ENCODE measurements at places on chromosomes 1 and 21. TPM values are rescaled to one million over a fixed set of nuclear protein-coding genes. Genes with fewer than 3 reads are reported as not detected.

DNA sequence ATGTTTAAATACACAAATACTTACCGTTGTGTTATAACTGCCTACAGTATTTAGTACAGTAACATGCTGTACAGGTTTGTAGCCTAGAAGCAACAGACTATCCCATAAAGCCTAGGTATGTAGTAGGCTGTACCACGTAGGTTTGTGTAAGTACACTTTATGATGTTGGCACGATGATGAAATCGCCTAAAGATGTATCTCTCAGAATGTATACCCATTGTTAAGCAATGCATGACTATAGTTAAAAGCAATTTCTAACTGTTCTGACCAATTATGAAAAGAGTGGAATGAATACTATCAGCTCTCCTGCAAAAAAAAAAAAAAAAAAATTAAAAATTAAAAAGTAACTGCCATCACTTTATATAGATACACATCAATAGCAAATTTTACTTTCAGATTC is 11.4 kb downstream of the HP1BP3 start:
- no peaks in the 10 kb centered on the region for H3K27me3 ChIP-seq
- H3K36me3 ChIP-seq = peaks cover 83% of the 10 kb centered on the region
- H3K4me3 ChIP-seq = no peak overlapping the region

DNA sequence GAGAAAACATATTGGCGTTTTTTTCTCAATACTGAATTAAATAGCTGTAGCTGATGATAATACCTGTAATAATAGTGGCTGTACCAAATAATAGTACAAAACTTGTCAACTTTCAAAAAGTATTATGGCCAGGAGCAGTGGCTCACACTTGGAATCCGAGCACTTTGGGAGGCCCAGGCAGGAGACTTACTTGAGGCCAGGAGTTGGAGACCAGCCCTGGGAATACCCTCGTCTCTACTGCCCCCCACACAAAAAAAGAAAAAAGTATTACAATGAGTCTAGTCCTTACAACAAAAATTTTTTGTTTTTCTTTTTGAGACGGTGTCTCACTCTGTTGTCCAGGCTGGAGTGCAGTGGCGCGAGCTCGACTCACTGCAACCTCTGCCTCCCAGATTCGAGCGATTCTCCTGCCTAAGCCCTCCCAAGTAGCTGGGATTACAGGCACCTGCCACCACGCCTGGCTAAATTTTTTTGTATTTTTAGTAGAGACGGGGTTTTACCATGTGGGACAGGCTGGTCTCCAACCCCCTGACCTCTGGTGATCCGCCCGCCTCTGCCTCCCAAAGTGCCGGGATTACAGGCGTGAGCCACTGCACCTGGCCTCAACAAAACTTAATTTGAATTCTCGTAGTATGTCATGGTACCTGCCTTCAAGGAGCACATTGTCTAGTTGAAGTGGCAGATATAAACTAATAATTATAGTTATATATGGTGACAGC is 1.4 kb downstream of the RBBP4 start:
- H3K36me3 ChIP-seq = peaks cover 48% of the 10 kb centered on the region
- H3K27me3 ChIP-seq = no peaks in the 10 kb centered on the region
- DNase-seq = no peak
- H3K4me3 ChIP-seq = peak overlapping the region; percentile 80

DNA sequence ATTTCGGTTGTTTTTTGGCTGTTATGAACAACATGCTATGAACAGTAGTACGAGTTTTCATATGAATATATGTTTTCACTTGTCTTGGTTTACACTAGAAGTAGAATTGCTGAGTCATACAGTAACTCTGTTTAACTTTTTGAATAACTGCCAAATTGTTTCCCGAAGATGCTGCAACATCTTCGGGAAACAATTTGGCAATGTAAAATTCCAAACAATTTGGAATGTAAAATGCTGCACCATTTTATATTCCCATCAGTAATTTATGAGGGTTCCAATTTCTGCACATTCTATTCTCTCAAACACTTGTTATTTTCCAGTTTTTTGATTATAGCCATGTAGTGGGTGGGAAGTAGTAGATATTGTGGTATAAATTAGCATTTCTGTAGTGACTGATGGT is 11.6 kb downstream of the PCBP3 start:
- no peaks in the 10 kb centered on the region for H3K27me3 ChIP-seq
- no peaks in the 10 kb centered on the region for H3K4me1 ChIP-seq
- no peak overlapping the region for H3K4me3 ChIP-seq
- no peak for DNase-seq
- no peak overlapping the region for H3K27ac ChIP-seq
- H3K36me3 ChIP-seq = no peaks in the 10 kb centered on the region

DNA sequence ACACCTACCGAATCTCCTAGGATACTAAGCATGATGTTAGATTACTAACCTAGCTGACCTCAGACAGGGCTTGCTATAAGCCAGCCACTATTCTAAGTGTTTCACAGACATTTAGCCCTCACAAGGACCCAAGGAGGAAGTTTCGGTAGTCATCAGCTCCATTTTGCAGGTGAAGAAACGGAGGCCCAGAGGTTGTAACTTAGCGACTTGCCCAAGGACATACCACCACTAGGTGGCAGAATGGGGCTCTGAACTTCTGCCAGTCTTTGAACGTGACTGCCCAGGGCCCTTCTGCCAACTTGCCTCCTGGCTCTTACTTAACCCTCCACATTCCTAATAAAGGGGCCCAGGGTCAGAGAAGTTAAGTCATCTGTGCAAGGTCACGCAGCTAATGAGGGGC is 283.5 kb downstream of the C1orf94 start:
- no peak overlapping the region for H3K27ac ChIP-seq
- no peaks in the 10 kb centered on the region for H3K27me3 ChIP-seq
- H3K4me1 ChIP-seq = no peaks in the 10 kb centered on the region
- DNase-seq = peak; percentile 5
- no peaks in the 10 kb centered on the region for H3K36me3 ChIP-seq

DNA sequence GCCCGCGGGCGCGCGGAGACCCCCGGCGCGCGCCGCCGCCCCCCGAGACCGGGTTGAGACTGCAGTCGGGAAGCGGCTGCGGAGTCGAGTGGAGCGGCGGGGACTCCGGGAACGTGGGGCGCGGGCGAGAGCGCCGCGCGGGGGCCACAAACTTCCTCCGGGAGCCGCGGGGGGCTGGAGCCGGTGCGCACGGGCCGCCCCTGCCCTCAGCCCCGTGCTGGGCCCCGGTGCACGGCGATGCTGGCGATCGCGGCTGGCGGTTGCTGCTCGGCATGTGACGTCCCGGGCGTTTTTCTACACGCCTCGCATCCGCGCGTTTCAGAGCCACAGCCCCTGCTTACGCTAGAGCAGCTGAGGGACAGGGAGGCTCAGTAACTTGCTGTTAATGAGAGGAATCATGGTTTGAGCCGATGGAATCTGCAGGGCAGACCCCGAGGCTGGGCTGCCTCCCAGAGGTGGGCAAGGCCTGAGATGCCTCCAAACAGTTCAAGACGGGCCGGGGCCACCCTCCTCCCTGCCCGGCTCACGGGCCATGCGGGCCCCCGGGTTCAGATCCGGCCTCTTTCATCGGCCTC is 520 bp downstream of the TMEM201 start:
- DNase-seq = peak; percentile 51
- peak overlapping the region; percentile 66 for H3K4me3 ChIP-seq

GRCh38 chr1:213122514-213122929 is 71.5 kb downstream of the RPS6KC1 start:
- H3K4me3 ChIP-seq = no peak overlapping the region
- no peaks in the 10 kb centered on the region for H3K36me3 ChIP-seq
- H3K4me1 ChIP-seq = no peaks in the 10 kb centered on the region

DNA sequence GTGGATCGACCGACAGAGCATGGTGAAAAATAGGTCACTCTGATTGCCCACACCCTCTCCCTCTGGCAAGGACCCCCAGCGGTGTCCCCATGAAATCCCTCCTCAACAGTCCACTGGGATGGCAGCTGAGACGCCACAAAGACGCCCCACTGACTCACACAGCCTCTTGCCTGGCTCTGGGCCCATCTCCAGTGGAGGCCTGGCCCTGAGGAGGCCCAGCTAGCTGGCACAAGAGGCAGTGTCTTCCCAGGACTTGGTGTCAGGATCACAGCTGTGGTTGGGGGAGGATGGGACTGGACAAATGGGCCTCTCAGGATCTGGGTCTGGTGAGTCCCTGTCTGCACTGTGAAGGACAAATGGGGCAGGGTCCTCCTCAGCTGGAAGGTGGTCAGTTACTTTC is 4.6 kb downstream of the ALX3 start:
- H3K4me3 ChIP-seq = no peak overlapping the region
- H3K4me1 ChIP-seq = peaks cover 31% of the 10 kb centered on the region
- H3K36me3 ChIP-seq = no peaks in the 10 kb centered on the region
- peaks cover 33% of the 10 kb centered on the region for H3K27me3 ChIP-seq
- no peak for DNase-seq

The TRMT1L gene
- total RNA-seq = 4.7 TPM

The FAM131C gene
- total RNA-seq = not detected

The MYOG gene
- not detected for total RNA-seq
